Central memory CD4-positive, alpha-beta T cell (primary cell): ENCODE measurements at places on chromosomes 1 and 21.

GRCh38 chr1:175137369-175137768 is 55.2 kb downstream of the KIAA0040 start:
- DNase-seq, result no peak

GRCh38 chr1:7379441-7379971 is 391.6 kb upstream of the VAMP3 start:
- no peak for DNase-seq

- no peak for DNase-seq
Observed at GRCh38 chr1:55746710-55747109, 531.5 kb upstream of the USP24 start.

- DNase-seq, result peak; percentile 10
Observed at GRCh38 chr1:225318706-225319575, 108.9 kb downstream of the LBR start.

- DNase-seq, result no peak
Observed at GRCh38 chr1:201473296-201473695, 4.3 kb upstream of the PHLDA3 start.

DNA sequence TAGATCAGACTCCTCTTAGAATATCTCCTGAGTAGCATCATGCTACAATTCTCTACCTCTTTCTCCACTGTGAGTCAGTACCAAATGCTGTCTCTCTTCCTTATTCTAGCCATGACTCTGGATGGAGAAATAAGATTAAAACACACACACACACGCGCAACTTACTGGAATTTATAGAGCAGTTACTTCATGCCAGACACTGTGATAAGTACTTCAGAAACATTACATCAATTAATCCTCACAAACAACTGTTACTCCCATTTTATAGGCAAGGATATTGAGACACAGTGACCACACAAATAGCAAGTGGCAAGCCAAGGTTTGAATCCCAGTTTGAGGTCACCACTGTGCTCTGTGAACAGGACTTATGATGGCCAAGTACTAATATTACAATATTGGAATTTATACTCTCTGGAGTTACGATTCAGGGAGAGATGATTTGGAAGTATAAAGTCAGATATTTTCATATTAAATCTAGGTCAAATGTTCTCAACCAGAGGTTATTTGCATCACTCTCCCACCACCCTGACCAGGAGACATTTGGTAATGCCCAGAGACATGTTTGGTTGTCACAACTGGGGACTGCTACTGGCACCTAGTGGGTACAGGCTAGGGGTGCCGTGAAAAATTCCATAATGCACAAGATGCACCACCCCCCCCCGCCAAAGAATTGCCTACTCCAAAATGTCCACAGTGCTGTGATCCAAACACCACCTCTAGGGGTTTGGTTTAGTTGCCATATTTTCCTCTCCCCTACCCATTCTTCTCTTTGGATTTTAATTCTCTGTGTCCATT is 221.6 kb downstream of the LTN1 start:
- DNase-seq, result no peak

DNA sequence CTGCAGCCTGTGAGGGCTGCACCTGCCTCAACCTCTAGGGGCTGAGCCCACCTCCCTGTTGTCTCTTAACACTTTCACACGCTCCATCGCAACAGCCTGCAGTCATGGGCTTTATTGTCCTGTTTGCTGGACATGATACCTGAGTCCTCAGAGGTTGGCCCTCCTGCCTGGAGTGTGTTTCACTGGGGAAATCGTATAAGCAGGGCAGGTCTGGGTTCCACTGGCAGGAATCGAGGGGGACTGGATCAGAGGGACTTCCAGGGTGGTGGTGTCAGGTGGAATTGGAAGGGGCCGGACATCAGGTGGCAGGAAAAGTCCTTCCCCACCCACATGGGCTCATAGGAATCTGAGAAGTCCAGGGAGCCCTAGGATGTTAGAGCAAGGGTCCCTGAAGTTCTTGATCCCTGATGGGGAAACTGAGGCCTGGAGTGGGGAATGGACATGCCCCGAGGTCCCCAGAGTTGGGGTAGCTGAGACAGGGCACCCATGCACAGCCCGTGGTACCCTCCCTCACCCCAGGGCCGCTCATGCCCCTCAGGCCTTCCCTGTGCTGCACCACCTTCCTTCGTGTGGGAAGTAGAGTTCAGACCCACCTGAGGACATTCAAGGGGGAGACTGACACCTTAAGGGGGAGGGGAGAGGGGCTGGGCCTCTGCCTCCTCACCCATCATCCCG is 66.6 kb downstream of the PIK3CD start:
- DNase-seq, result no peak

DNA sequence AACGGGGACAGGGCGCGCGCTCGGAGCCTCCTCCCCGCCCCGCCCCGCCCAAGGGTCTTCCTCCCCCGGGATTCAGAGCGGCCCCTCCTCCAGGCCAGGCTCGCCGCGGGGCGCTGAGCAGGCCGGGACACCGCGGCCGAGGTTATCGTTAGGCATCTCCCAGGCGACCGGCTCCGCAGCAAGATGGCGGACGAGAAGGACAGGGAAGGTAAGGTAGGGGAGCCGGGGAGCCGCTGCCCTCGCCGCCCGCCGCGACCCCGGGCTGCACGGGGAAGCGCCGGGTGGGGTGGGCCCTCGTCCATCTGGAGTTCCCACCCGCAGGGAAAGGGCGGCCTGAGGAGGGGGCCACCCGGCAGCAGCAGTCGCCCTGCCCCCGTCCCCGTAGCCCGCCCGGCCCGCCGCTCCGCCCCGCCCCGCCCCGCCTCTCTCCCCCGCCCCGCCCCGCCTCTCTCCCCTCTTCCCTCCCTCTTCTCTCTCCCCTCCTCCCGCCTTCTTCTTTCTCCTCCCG is 105.9 kb upstream of the HNRNPU start:
- DNase-seq, result no peak

DNA sequence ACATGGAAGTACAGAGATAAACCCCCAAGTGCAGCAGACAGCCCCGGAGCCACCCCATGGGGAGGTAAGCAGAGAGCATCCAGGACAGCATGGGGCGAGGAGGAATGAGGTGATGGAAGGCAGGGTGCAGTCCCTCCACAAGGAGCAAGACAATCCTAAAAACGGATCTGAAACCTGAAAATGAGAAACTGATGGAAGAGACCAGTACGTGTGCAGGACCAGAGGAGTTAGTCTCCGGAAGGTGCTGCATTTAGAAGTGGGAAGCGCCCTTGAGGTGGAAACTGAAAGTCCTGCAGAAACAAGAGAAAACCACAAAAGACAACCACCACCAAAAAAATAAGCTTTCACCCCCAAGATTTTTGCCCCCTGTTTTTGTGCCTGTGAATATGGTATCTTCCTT is 17.4 kb upstream of the DDOST start:
- no peak for DNase-seq

DNA sequence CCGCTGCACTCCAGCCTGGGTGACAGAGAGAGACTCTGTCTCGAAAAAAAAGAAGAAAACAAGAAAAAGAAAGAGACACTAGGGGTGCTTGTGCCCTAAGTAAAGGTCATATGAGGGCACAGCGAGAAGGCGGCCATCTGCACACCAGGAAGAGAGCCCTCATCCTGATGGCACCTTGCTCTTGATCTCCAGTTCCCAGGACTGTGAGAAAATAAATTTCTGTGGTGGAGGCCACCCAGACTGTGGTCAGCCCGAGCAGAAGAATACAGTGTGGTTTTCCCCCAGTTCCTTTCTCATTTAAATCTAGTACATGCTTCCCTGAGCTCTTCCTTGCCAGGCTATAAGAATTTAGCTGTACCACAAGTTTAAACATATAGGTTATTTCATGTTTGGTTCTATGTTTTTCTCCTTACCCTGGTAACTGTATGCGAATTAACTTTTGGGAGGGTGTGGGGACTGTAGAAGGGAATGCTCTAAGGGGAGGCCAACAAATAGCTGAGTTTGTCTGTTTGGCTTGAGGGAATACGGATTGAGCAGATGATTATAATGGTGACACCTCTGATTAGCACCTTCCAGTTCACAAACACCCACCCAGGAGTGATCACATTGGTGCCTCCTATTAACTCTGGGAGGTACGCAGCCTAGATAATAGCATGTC is 119.6 kb upstream of the ERRFI1 start:
- no peak for DNase-seq

- no peak for DNase-seq
Observed at GRCh38 chr1:71774705-71775104, 507.6 kb downstream of the NEGR1 start.

DNA sequence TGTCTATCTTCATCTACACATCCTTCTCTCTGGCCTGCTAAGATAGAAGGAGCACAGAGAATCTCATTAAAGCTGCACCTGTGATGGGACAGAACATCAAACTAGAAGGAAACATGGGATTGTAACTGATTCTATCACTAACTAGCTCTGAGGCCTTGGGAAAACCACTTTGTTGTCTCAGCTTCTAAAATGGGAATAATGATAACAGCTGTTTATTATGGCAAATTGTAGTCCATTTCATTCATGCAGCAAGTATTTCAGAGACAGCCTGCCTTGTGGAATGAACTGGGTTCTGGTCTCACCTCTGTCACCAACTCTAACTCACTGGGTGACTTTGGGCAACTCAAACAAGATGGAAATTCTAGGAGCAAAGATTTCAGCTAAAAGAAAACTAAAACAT is 12.4 kb downstream of the GJA5 start:
- DNase-seq, result no peak

DNA sequence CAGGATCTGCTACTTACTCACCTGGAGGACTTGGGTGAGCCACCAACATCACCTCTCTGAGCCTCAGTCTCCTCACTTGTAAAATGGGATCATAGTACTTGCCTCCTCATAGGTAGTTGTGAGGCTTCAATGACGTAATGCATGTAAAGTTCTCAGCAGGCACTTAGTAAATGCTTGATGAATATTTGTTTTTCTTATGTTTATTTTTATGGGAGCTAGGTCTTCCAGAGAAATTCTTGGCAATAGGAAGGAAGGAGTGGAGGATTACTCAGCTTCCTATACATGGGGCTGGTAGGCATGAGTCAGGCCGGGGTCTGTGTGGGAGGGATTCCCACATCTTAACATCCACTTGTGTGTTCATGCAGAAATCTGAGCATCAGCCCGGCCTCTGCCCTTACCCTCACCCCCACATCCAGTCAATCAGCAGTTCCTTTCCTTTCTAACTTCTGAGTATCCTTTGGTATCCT is 95.4 kb upstream of the USP24 start:
- DNase-seq, result no peak

DNA sequence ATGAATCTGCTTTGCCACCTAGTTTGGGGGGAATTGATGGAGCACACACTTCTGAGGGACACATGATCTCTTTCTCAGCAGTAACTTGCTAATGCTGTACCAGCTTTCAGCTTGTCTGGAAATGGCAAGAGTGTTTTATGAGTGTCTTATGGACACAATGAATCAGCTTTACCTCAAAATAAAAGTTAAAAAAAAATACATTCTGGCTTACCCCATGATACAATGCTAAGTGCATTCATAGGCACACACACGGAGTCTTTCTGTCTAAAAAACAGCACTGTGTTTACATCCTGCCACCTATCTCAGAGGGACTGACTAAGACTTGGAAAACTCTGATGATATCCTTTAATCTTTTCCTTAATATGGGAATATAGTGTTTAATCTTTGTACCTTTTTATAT is 455.5 kb upstream of the ADAMTS5 start:
- no peak for DNase-seq

DNA sequence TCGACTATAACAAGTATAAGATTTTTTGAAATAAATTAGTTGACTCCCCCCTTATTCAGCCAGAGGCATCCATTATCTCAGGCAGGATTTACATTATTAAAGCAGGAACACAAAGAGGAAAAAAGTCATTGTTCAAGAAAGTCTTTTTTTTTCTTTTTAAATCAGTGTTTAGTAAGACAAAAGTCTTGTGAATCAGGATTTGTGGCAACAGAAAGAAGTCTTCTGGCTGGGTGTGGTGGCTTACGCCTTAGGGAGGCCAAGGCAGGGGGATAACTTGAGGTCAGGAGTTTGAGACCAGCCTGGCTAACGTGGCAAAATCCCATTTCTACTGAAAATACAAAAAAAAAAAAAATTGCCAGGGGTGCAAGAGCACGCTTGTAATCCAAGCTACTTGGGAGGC is 505.5 kb downstream of the LMO4 start:
- DNase-seq, result no peak

- DNase-seq, result no peak
Observed at GRCh38 chr1:188023206-188023605, 1194.5 kb downstream of the PLA2G4A start.

DNA sequence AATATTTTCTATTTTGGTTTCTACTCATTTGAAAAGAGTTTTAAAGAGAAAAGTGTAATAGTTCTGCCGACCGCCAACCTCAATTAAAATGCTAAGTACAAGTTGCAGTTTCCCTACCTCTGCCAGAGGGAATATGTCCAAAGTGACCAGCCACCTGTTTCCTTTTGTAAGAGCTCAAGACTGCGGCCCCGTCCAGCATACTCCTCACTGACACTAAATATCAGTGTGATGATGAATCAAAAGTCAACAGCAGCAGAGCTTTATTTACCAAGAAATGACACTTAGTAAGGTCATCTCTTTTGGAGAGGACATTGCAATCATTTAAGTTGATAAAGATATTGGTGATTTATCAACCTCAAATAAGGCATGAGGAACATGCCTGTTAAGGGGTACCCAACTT is 57.4 kb upstream of the NRIP1 start:
- DNase-seq, result no peak

DNA sequence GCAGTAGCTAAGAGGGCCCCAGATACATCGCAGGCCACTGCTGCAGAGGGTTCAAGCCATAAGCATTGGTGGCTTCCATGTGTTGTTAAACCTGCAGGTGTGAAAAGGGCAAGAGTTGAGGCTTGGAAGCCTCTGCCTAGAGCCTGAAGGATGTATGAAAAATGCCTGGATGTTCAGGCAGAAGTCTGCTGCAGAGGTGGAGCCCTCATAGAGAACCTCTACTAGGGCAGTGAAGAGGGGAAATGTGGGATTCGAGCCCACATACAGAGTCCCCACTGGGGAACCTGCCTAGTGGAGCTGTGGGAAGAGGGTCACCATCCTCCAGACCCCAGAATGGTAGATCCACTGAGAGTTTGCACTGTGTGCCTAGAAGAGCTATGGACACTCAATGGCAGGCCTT is 30.6 kb upstream of the ADGRL4 start:
- no peak for DNase-seq

DNA sequence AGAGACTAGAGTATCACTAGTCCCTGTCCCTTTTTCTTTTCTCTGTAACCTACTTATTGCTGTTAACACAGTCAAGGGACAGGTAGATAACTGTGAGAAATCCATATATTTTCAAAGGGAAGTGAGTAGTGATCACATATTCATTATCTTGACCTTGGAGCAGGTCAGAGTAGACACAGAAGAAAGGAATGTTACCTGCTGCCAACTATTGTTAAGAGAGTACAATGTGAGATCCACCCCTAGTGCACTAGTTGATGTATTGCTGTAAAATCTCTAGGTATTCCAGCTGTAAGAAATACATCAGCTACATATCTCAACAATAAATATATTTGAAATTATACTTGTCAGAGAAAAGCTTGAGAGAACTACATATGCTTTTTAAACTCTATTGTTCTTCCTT is 68.7 kb upstream of the ADGRL2 start:
- DNase-seq, result no peak
